ENCODE measurements at places on chromosomes 4 and X.

DNA sequence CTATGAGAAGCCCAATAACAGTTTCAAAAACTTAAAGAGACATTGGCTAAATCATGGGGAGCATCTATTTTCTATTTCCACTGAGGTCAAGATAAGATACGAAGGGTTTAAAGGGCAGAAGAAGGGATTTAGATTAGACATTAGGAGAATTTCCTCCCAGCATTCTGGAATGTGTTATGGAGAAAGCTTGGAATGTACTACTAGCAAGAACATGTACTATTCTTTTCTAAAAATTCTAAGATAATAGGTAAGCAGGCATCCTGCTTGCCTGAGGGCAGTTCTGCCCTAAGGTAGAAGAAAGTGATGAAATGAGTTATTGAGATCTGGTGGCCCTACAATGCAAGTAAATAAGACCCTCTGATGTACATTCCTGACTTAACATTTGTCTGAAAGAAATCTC lies 279.2 kb downstream of the NR3C2 start:
- H3K27ac ChIP-seq: no peak overlapping the region
- H3K36me3 ChIP-seq: no peaks in the 10 kb centered on the region
- peaks cover 11% of the 10 kb centered on the region for H3K4me1 ChIP-seq
- DNase-seq: no peak

- no peak overlapping the region for H3K27ac ChIP-seq
- peaks cover 4% of the 10 kb centered on the region for H3K4me1 ChIP-seq
- no peak overlapping the region for H3K4me3 ChIP-seq
- no peak for DNase-seq
- no peaks in the 10 kb centered on the region for H3K27me3 ChIP-seq
These were observed 139.0 kb downstream of the DCK start for GRCh38 chr4:71132486-71132885.

DNA sequence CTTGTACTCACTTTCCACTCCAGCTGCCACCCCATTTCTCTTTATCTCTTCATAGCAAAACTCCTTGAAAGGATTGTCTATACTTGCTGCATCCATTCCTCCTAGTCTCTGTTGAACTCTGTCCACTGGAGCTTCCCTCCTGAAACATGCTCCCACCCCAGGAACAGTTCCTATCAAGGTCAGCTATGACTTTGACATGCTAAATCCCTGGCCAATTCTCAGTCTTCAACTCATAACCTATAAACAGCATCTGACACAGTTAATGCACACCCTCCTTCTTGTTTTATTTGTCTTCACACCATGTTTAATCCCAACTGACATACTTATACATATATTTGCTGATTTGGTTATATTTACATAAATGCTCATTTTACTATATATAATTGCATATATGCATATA lies 47.8 kb downstream of the SPARCL1 start:
- H3K4me1 ChIP-seq: no peaks in the 10 kb centered on the region
- H3K27me3 ChIP-seq: no peaks in the 10 kb centered on the region
- no peak for DNase-seq
- no peak overlapping the region for H3K27ac ChIP-seq
- H3K36me3 ChIP-seq: no peaks in the 10 kb centered on the region

GRCh38 chr4:26194764-26195163 lies 126.0 kb upstream of the RBPJ start:
- H3K4me1 ChIP-seq: peaks cover 43% of the 10 kb centered on the region
- no peak overlapping the region for H3K27ac ChIP-seq
- no peak for DNase-seq
- no peak overlapping the region for H3K4me3 ChIP-seq
- no peaks in the 10 kb centered on the region for H3K36me3 ChIP-seq

DNA sequence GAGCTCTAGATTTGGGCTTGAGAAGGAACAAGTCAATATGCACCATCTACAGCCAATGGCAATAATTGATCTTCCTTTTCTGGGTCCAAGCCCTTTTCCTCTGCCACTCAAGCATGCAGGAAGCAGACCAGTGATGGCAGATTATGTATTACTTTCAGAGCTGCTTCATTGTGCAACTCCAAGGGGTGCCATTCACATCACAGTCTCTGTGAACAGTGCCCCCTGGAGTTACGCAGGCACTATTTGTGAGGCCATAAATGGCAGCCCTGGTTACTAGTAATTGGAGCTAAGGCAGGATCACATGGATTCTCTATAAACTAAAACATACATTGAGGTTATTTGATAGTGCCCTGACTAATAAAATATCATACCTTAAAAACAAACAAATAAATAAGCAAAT lies 313.4 kb upstream of the SLC7A11 start:
- no peaks in the 10 kb centered on the region for H3K4me1 ChIP-seq
- no peak for DNase-seq

DNA sequence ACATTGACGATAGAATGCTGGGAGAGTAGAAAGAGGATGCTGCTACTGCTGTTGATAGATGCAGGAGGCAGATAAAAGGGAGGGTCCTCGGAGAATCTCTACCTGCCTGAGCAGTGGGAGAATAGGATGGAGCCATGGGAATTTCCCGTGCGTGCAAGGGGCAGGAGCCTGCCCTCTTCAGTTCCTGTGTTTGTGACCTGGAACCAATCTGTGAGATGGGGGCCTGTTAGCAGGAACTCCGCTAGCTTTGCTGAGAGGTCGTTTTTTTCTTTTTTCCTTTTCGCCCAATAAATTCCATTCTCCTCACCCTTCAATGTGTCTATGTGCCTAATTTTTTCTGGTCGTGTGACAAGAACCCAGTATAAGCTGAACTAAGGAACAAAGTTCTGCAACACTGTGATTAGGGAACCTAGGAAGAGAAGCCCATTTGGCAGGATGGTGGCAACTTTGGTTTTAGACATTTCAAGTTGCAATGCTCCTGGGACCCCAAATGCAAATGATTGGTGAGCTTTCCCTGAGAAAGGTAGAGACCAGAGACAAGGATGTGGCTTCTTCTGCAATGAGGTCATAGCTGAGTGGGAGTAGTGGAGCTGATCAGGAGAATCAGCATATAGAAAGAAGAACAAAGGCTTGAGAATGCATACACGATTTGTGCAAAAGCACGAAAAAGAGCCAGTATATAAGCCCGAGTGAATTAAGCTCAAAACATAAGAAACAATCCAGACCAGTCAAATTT lies 23.9 kb downstream of the SLC39A8 start:
- no peak for DNase-seq
- no peaks in the 10 kb centered on the region for H3K27me3 ChIP-seq
- peaks cover 4% of the 10 kb centered on the region for H3K4me1 ChIP-seq
- H3K36me3 ChIP-seq: peaks cover 5% of the 10 kb centered on the region
- no peak overlapping the region for H3K27ac ChIP-seq

- no peaks in the 10 kb centered on the region for H3K36me3 ChIP-seq
- no peak overlapping the region for H3K4me3 ChIP-seq
- no peaks in the 10 kb centered on the region for H3K4me1 ChIP-seq
- H3K27me3 ChIP-seq: no peaks in the 10 kb centered on the region
These were observed 247.7 kb upstream of the FTHL17 start for GRCh38 chrX:31319586-31319985.

DNA sequence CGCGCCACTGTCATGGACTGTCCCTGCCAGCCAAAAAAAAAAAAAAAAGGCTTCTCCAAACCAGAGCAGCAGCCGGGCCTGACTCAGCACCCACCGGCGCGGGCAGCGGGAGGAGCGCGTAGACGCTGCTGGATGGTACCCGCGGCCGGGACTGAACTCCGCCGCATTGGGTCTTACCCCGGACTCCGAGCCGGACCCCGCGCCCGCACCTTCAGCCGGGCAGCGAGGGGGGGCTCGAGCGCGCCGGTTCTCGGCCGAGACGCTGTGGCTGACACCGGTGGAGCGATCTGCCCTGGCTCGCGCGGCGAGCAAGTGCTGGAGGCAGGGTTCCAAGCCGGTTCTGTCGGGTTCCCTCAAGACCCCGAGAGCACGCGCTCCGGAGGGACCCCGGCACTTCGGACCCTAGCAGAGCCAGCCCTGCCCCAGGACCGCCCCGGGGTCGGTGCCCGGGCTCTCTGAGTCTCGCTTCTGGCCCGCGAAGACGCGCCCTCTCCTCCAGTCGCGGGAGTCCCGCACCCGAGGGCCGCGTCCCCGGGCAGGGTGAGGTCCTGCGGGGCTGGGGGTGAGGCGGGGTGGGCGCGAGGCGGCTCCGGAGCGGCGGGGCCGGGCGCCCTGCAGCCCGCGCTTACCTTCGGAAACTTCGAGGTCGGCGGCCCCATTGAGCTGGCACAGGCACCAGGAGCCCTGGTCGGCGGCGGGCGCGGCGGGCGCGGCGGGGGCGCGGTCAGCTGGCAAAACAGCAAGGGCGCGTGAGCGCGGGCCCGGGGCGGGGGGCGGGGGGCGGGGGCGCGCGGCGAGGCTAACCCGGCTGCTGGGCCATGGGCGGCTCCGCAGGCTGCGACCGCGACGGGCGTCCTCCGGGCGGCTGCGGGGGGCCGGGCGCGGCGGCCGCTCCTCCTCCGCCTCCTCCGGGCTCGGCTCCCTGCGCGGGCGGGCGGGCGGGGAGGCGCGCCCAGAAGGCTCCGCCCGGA lies 11.8 kb upstream of the MAN2B2 start:
- H3K4me3 ChIP-seq: peak overlapping the region; percentile 25
- H3K4me1 ChIP-seq: peaks cover 14% of the 10 kb centered on the region
- DNase-seq: no peak
- H3K27me3 ChIP-seq: peaks cover 84% of the 10 kb centered on the region
- H3K36me3 ChIP-seq: no peaks in the 10 kb centered on the region

- no peaks in the 10 kb centered on the region for H3K27me3 ChIP-seq
- peaks cover 6% of the 10 kb centered on the region for H3K36me3 ChIP-seq
- no peaks in the 10 kb centered on the region for H3K4me1 ChIP-seq
- no peak overlapping the region for H3K27ac ChIP-seq
These were observed 69.8 kb downstream of the MTNR1A start for GRCh38 chr4:186485561-186486062.

GRCh38 chr4:113162089-113162488 lies 112.6 kb downstream of the ANK2 start:
- DNase-seq: no peak
- no peaks in the 10 kb centered on the region for H3K27me3 ChIP-seq
- no peaks in the 10 kb centered on the region for H3K4me1 ChIP-seq
- no peak overlapping the region for H3K27ac ChIP-seq

DNA sequence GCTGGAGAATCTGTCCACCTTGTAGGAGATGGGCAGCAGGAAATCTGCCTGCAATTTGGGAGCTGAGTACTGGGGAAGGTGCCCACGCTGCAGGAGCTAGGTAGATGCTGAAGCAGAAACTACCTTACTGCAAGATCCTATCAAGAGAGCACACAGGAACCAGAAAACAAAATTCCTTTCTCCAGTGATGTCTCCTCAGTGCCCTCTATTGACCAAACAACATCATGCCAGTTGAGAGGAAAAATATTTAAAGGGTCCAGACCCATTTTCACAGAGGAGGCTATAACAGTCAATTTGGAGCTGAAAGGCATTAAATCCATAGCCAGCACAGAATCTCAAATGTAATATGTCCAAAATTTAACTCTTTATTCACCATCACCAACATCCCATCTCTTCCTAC lies 406.8 kb downstream of the SLITRK2 start:
- H3K27me3 ChIP-seq: no peaks in the 10 kb centered on the region
- H3K27ac ChIP-seq: no peak overlapping the region
- DNase-seq: no peak
- no peak overlapping the region for H3K4me3 ChIP-seq
- H3K36me3 ChIP-seq: no peaks in the 10 kb centered on the region

- H3K36me3 ChIP-seq: peaks cover 3% of the 10 kb centered on the region
- H3K27me3 ChIP-seq: no peaks in the 10 kb centered on the region
- H3K4me3 ChIP-seq: no peak overlapping the region
These were observed 42.5 kb downstream of the DTHD1 start for GRCh38 chr4:36323816-36324419.

- no peaks in the 10 kb centered on the region for H3K4me1 ChIP-seq
- no peaks in the 10 kb centered on the region for H3K36me3 ChIP-seq
- no peak overlapping the region for H3K27ac ChIP-seq
- H3K27me3 ChIP-seq: peaks cover 50% of the 10 kb centered on the region
These were observed 81.0 kb downstream of the SORBS2 start for GRCh38 chr4:185730849-185731608.

- no peak overlapping the region for H3K4me3 ChIP-seq
- H3K27ac ChIP-seq: no peak overlapping the region
- H3K4me1 ChIP-seq: no peaks in the 10 kb centered on the region
- DNase-seq: no peak
- H3K27me3 ChIP-seq: no peaks in the 10 kb centered on the region
These were observed 150.7 kb downstream of the PDGFC start for GRCh38 chr4:156820931-156821330.

GRCh38 chr4:87029356-87029755 lies 94.5 kb downstream of the AFF1 start:
- H3K27ac ChIP-seq: no peak overlapping the region
- H3K4me3 ChIP-seq: no peak overlapping the region
- no peak for DNase-seq

- H3K4me1 ChIP-seq: no peaks in the 10 kb centered on the region
- no peak for DNase-seq
- H3K27me3 ChIP-seq: no peaks in the 10 kb centered on the region
- H3K27ac ChIP-seq: no peak overlapping the region
- no peaks in the 10 kb centered on the region for H3K36me3 ChIP-seq
- no peak overlapping the region for H3K4me3 ChIP-seq
These were observed 226.3 kb downstream of the ZIC3 start for GRCh38 chrX:137792214-137792613.

- no peak overlapping the region for H3K4me3 ChIP-seq
- no peaks in the 10 kb centered on the region for H3K36me3 ChIP-seq
- no peak for DNase-seq
These were observed 339.7 kb upstream of the PCDH7 start for GRCh38 chr4:30380404-30380998.

- no peak for DNase-seq
- no peak overlapping the region for H3K4me3 ChIP-seq
- no peak overlapping the region for H3K27ac ChIP-seq
- peaks cover 2% of the 10 kb centered on the region for H3K36me3 ChIP-seq
These were observed 14.4 kb downstream of the WDR13 start for GRCh38 chrX:48611703-48612102.

- H3K4me3 ChIP-seq: no peak overlapping the region
- H3K4me1 ChIP-seq: no peaks in the 10 kb centered on the region
- H3K27me3 ChIP-seq: no peaks in the 10 kb centered on the region
These were observed 40.4 kb upstream of the PCDH18 start for GRCh38 chr4:137572647-137573046.

GRCh38 chrX:97895751-97896150 lies 1012.0 kb downstream of the RPA4 start:
- no peak for DNase-seq
- H3K4me1 ChIP-seq: no peaks in the 10 kb centered on the region
- H3K27ac ChIP-seq: no peak overlapping the region
- no peak overlapping the region for H3K4me3 ChIP-seq
- H3K36me3 ChIP-seq: no peaks in the 10 kb centered on the region
- H3K27me3 ChIP-seq: no peaks in the 10 kb centered on the region

GRCh38 chr4:75180790-75181776 lies 248.2 kb downstream of the PARM1 start:
- no peaks in the 10 kb centered on the region for H3K36me3 ChIP-seq
- no peaks in the 10 kb centered on the region for H3K4me1 ChIP-seq
- H3K27me3 ChIP-seq: no peaks in the 10 kb centered on the region
- no peak overlapping the region for H3K4me3 ChIP-seq
- no peak for DNase-seq

DNA sequence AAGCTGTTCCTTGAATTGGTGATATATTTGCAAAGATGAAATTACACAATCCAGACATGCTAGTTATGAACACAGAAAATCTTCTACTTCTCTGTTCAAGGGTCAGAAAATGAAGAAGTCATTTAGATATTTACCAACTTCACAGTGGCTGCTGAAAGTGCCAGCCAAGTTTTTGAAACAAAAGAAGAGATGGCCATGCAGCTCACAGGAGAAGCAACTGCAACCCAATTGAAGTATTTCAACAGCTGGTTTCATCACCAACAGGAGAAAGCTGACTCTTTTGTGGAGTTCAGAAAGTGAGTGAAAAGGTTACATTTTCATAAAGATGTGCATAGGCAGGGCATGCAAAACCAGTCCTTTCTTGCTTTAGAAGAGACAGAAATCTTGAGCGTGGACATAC lies 70.1 kb upstream of the LSM6 start:
- H3K4me1 ChIP-seq: no peaks in the 10 kb centered on the region
- H3K27ac ChIP-seq: no peak overlapping the region
- peaks cover 4% of the 10 kb centered on the region for H3K36me3 ChIP-seq
- H3K27me3 ChIP-seq: no peaks in the 10 kb centered on the region

Measured in effector memory CD8-positive, alpha-beta T cell (primary cell).